Pancreas (tissue), 10 donors: ENCODE measurements at places on chromosomes 11 and 22. TPM values are rescaled to one million over a fixed set of nuclear protein-coding genes. Genes with fewer than 3 reads are reported as not detected.

The OR5P2 gene
- not detected for total RNA-seq

The BATF2 gene
- total RNA-seq = 5.6 TPM

The SLC35E4 gene
- 0.90 TPM for total RNA-seq

The BCO2 gene
- total RNA-seq = 0.59 TPM

The MMP11 gene
- total RNA-seq = 0.60 TPM

The GTF2H1 gene
- total RNA-seq = 17.3 TPM

The CDHR5 gene
- total RNA-seq = 2.7 TPM

The CHRNA10 gene
- total RNA-seq = 0.70 TPM

The CAVIN3 gene
- 13.7 TPM for total RNA-seq

The APOL4 gene
- total RNA-seq = 1.2 TPM

The OR10D3 gene
- not detected for total RNA-seq

The FOLR3 gene
- total RNA-seq = not detected

The NXPE4 gene
- not detected for total RNA-seq

The XKR3 gene
- total RNA-seq = not detected

The OR8D4 gene
- 1.5 TPM for total RNA-seq

The RHOD gene
- 20.3 TPM for total RNA-seq

The MUC5B gene
- 16.8 TPM for total RNA-seq

The TEX12 gene
- total RNA-seq = not detected

The TIGD3 gene
- 0.12 TPM for total RNA-seq

The SLC25A1 gene
- total RNA-seq = 42.7 TPM

The ACAD8 gene
- 15.9 TPM for total RNA-seq

The OR4C11 gene
- not detected for total RNA-seq

The OR52I2 gene
- total RNA-seq = not detected
